Fibroblast of skin of left quadriceps (primary cell): ENCODE measurements at places on chromosomes 12 and 14.
A peak's percentile ranks its signal among the peaks of the same experiment; 100 is the strongest.

- DNase-seq, result no peak
Observed at GRCh38 chr12:51833448-51834227, 14.9 kb downstream of the FIGNL2 start.

GRCh38 chr12:19642345-19642744 is 203.1 kb downstream of the AEBP2 start:
- no peak for DNase-seq

- DNase-seq, result no peak
Observed at GRCh38 chr12:1212526-1212925, 221.5 kb downstream of the ERC1 start.

GRCh38 chr12:42326541-42327226 is 717 bp downstream of the PPHLN1 start:
- DNase-seq, result peak; percentile 3

DNA sequence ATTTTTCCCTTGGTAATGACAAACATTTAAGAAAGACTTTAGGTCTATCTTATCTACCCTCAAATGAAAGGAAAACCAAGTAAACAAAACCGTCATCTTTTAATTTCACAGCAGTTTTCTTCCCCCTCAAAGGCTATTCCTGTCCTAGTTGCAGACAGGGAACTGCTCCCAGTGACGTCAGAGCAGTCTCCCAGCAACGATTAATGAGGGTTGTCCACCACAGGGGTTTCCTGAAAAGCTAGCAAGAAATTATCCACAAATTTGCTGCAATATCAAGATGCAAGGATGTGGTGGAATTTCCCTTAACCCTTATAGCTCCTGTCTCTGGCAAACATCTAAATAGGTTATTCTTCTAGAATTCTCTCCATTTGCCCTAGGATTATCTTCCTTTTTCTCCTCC is 89.1 kb upstream of the STAC3 start:
- DNase-seq, result peak; percentile 20

GRCh38 chr12:87529413-87529812 is 499.8 kb downstream of the C12orf50 start:
- DNase-seq, result no peak

- no peak for DNase-seq
Observed at GRCh38 chr14:94701861-94702370, 68.0 kb downstream of the GSC start.

DNA sequence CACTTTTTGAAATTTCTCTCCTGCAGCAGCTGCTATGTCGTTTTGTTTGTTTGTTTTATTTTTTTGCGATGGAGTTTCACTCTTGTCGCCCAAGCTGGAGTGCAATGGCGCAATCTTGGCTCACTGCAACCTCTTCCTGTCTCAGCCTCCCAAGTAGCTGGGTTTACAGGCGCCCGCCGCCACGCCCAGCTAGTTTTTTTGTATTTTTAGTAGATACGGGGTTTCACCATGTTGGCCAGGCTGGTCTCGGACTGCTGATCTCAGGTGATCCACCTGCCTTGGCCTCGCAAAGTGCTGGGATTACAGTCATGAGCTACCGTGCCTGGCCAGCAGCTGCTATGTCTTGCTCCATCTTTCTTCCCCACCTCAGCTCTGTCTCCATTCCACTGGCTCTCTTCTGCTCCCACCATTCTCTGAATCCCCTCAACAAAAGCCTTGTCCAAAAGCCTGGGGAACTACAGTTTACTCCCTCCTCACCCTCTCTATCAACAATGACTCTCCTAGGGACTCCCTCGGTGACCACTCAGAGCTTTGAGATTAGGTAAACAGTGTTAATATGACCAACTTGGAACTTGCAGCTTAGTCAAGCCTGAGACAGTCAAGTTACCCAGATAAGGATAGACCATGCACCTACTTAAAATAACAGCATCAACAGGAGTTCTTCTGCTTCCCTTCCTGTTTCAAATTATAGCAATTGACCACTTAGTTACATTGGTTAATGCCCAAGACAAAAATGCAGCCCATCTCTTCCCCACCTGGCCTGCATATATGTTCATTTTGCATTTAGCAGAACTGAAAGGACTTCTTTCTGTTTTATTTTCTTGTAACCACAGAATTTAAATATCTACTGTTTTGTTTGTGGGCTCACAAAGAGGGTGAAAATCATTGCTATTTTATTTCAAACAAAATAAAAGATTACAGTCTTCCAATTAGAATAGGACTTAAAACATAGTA is 189.0 kb upstream of the AMIGO2 start:
- DNase-seq, result no peak

- no peak for DNase-seq
Observed at GRCh38 chr12:82966001-82966559, 279.4 kb downstream of the TMTC2 start.

DNA sequence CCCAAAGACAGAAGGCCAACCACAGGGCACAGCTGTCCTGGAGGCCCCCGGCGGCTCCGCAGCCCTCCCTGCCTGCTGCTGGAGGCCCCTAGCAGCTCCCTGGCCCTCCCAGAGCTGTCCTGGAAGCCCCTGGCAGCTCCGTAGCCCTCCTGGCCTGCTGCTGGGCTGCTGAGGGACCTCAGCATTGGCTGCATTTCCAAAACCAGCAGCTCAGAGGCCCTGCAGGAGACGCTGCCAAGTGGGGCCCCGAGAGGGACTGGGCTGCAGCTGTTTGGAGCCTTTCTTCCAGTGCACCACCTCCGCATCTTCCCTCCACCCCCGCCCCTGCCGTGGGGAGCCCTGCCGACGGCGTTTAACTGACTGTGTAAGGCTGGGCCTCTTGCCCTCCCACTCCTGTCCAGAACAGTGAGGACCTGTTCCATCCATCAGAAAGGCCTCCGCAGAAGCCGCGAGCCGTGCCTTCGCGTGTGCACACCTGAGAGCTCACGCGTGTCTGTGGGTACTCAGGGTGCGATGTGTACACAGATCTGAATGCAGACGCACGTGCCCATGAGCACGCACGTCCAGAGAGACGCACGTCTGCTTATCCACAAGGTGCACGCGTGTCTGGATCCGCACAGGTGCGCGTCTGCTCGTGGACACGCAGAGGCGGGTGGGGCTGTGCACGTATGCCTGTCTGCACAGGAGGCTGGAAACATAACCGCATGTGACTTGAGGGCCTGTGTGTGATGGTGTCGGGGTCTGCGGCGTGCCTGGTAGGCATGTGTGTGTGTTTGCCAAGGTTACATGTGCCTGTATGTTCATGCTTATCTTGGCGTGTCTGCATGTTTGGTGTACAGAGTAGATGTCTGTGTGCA is 57.0 kb upstream of the FBRSL1 start:
- peak; percentile 11 for DNase-seq

DNA sequence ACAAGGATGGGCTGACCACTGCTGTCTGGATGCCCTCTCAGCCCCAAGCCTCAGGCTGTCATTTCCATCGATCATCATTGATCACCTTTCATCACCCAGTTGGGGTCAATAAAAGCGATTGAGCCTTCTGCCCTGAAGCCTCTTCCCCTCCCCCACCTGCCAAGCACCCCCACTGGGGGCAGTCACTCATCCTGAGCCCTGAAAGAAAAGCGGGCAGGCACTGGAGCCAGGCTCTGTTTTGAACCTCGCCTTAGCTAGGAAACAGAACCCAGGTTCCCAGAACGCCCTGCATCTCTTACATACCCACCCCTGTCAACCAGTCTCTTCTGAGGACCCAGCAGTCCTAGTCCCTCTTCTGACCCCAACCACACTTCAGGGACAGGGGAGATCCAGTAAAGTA is 5.8 kb downstream of the SMUG1 start:
- DNase-seq, result no peak

GRCh38 chr12:13835652-13836051 is 145.8 kb downstream of the GRIN2B start:
- no peak for DNase-seq

DNA sequence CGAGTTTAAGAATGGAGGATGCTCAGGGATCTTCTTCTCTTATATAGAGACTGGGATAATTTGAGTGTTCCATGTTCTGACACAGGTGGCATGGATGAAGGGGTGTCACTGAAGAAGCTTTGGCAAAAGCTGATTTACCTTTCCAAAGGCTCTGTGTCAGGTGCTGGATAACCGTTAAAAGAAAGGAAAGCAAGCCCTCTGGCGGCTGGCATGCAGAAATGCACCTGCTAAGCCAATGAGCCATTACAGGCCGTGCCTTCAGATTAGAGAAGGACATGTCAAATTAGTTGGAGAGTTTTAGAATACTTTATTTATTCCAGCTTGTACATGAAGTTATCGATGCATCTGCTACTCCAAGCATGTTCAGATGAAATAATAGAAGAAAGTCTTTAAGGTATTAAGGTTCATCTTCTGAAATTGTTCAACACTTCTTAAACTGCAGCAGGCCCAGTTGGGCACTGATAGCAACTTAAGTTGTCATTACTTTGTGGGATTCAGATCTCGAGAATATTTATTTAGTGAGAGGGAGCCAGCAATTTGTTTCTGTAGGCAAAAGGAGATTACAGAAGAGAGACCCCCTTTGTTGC is 678.2 kb downstream of the NRXN3 start:
- peak; percentile 3 for DNase-seq

- DNase-seq, result no peak
Observed at GRCh38 chr12:88063375-88063774, 34.2 kb upstream of the C12orf50 start.

- peak; percentile 48 for DNase-seq
Observed at GRCh38 chr14:99809360-99809759, 16.1 kb downstream of the EML1 start.

DNA sequence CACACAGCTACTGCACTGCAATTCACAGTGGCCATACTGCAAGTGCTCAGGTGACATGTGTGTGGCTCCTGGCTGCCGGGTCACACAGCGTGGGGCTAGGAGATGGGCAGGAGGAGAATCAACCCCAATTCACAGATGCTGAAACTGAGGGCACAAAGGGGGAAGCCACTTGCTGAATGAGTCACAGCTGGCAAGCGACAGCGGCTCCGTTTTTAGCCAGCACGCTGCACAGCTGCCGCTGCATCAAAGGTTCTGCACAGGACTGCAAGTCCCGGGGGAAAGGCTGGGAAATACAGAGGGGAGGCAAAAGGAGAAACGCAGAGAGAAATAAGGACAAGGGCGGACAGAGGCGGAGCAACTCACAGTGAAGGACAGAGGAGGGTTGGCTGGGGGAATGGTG is 57.9 kb downstream of the KDM2B start:
- no peak for DNase-seq

- no peak for DNase-seq
Observed at GRCh38 chr12:25020621-25021243, 71.8 kb upstream of the BCAT1 start.

DNA sequence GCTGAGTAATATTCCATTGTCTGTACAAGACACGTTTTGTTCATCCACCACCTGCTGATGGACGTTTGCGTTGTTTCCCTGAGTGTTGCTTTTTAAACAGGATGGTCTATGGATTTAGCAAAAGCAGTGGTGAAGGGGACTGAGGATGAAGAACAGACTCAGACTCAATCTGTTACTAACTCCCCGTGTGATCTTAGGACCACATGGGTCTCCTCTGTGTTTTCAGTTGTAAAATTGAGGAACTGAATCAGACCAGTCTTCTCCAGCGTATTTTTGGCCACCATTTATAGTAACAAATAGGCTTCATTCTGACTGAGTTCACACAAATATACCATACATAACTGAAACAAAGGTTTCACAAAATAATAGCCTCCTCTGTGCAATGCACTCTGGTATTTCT is 85.6 kb downstream of the FOXN3 start:
- no peak for DNase-seq

DNA sequence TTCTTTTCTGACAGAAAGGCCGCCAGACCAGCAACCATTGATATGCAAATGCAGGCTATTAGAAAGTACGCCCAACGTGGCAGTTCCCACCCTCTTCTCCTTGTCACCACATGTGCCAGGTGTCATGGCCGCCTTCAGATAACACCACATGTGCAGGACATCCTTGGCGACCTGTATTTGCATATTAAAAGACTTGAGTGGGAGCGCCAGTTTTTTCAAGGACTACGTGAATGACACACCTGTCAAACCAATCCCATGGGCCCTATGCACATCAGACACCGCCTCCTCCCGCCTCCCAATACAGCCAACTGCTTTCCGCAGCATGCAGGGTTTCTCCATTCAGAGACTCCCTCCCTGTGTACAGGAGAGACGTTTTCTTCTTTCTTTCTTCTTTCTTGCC is 318.6 kb upstream of the FAR2 start:
- no peak for DNase-seq

- no peak for DNase-seq
Observed at GRCh38 chr14:87644689-87645088, 348.3 kb downstream of the GALC start.

DNA sequence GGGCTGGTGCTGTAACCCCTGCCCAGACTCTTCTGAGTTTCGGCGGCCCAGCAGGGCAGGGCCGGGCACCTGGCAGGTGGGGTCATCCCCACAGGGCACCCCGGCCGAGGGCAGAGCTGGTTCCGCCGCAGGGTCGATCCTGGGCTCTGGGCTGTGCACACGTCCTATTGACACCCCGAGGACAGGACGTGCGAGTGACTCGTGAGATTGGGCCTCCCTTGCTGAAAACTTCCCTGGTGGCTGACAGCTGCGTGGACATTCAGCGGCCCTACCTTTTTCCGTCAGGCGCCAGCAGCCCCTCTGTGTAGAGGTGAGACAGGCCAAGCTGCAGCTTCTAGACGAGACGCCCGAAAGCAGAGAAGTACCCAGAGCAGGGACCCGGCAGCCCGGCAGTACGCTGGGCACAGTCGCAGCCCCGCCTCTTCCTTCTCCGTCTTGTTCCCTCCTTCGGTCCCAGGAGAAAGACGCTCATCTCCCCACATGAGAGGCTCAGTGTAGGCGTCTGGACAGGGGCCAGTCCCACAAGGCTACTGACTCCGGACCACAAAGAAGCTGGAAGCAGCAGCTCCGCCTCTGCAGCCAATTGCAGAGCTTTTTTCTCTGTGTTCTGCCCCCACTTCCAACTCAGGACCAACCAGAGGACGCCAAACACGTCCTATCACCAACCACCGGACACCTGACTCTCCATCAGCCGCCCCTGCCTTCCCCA is at the start of gene LRCOL1:
Gene LRCOL1, minus strand, starts transcription at position 532 of the 709 bp plus-strand sequence. CDS start 4,331 bp downstream, outside the sequence.
- DNase-seq, result peak; percentile 45

DNA sequence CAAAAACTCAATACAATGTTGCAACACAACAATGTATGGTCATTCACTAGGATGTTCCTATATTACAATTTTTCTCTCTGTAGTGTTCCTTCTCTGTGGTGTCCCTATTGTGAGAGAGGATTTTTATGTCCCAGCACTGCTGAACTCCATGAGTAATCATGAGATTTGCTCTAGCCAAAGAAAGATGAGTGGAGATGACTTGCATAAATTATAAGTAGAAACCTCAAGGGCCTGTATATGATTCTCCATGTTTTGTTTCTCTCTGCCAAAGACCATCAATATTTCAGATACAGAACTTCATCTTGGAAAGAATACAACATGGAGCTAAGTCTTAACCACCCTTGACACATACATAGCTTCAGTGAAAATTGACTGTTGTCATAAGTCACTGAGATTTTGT is 579.1 kb downstream of the TMTC2 start:
- DNase-seq, result no peak
